ENCODE measurements at places on chromosomes 16 and 17.

DNA sequence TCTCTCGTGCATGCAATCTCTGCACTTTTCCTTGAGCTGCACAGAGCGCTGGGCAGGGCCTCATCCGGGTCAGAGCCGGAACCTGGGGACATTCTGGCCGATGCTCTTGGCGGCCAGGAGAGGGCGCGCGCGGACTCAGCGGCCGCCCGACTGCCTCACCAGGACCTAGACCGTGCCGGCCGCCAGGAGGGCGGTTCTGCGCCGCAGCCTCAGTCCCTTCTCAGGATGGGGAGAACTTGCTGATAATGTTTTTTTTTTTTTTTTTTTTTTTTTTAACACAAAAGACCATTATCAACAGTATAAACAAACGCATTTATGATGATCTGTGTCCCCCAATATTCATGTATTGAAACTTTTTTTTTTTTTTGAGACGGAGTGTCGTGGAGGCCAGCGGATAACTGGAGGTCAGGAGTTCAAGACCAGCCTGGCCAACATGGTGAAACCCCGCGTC, 8.1 kb upstream of the FLYWCH2 start:
- DNase-seq: peak; percentile 71

DNA sequence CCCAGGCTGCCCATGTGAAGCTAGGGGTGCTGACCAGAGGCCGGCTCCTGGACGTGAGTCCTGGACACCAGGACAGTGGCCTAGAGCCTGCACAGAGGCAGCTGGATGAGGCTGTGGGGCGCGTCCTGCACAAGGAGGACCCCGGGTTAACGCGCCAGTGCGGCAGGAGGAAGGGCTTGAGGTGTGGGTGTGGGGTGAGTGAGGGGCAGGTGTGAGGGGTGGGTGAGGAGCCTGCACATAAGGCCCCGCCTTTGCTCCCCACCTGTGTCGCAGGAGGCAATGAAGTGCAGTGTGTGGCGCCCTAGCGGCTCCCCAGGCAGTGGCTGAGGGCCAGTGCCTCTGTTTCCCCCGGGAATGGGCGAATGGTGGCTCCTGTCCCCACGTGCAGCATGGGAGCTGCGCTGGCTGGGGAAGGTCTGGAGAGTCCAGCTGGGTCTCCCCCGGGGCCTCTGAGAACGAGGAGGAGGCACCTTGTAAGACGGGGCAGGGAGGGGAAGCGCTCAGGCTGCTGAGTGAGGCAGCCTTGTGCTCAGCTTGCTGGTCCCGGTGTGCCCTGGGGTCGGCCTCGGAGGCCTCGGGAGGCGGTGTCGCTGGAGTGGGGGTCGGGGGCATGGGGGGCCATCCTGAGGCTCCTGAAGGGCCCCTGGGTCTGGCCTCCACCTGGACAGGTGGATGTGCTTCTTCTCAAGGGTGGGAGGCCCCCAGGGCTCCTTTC, 3.2 kb downstream of the CD7 start:
- no peak for DNase-seq

GRCh38 chr17:73550556-73550955, 93.7 kb downstream of the SDK2 start:
- DNase-seq: peak; percentile 18

DNA sequence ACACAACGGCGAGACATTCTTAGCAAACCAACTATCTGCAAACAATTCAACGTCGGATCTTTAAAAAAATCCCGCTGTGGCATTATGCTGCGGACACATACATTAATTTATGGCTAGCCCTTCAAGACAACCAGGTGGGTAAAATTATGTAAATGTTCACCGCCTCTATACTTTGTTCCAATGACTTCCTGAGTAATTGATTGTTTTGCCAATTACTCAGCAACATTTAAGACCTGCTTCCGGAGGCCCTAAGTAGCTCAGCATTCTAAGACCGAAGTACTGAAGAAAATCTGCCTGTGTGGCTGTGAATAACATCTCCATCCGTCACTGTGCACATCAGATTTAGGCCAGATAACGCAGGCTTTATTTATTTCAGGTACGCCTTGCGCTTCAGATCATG, 23.3 kb downstream of the QPRT start:
- no peak for DNase-seq

- DNase-seq: peak; percentile 52
Observed at GRCh38 chr16:66898207-66898606, 17.9 kb downstream of the PDP2 start.

DNA sequence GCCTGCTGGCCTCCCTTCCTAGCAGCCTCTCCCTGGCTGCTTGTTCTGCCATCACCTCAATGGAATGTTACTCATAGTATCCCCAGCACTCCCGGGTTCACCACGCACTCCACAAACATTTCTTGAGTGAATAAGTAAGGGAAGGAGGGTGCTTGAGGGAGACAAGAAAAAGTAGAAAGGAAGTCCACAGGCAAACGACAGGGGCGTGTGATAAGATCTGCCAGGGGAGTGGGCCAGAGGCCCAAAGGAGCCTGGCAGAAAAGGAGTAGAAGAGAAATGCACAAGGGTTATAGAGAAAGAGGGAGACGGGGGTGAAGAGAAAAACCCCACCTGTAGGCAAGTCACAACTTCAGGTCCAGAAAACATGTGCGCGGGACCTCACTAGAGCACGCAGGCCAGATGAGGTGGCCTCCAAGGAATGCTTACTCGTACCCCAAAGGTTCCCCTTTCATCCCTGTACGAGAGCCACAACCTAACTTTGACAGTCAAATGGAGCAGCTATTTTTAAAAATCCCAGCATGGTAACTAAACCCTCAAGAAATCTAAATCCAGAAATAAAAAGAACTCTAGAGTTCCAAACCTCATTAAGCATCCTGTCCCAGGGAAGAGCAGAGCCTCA, 6.6 kb downstream of the ZDHHC7 start:
- DNase-seq: peak; percentile 96

DNA sequence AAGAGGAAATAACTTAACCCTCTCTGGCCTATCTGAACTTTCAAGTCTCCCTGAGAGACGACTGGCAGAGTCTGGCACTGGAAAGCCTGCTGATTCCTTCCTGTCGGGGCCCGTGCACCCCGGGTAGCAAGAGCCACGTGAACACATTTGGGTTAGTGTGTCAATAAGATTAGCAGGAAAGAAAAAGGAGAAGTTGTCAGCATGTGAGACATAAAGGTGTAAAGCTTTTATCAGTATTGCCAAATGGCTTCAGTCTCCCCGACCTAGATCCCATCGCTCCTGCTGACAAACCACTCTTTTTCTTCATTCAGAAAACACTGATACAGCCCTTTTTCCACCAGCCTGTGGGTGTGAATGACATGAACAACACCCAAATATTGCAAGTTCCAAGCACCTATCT, 74.4 kb downstream of the CCT6B start:
- DNase-seq: no peak

DNA sequence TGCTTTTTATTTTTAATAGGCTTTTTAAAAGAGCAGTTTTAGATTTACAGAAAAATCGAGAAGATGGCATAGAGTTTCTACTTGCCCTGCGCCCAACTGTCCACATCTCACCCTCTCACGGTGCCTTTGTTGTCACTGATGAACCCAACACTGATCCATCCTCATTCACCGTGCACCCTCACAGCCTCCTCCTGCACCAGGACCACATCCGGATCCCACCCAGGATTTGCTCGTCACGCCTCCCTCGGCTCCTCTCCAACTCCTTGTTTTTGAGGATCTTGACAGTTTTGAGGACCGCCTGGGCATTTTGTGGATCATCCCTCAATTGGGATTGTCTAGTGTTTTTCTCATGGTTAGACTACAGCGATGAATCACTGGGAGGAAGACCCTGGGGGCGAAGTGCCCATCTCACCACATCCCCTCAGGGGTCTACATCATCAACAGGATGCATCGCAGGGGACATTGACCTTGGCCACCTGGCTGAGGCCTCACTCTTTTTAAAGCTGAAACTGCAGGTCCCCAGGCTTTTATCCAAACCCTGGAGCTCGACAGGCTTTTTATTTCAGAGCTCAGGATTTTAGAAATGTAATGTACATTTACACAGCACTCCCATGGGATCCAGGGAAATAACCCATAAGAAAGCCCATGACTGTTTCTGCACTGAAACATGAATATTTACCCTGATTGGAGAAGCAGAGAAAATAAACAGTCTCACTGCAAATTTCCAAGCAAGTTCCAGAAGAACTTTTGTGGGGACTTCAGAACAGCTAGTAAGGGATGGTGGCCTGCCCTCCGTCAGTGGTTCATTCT, 71.8 kb upstream of the ZNF469 start:
- DNase-seq: peak; percentile 40

GRCh38 chr17:80026359-80027042, 9.2 kb downstream of the TBC1D16 start:
- DNase-seq: no peak

DNA sequence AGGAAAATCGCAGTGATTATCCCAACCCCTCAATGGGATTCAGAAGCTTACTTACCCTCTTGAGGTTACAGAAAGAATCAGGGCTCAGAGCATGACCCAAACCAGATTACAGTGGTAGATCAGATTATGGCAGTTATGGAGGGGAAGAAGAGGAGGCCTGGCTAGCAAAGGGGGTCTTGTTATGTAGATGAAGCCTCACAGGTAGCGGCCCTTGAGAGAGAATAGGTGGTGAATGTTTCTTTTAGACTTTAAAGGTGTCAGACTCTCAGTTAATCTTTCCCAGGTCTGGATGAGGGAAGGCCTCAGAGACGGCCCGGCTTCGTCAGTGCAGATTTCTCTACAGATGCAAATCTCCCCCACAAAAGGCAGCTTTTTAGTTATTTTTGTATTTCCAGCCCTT, 15.6 kb downstream of the RNF112 start:
- DNase-seq: no peak

- no peak for DNase-seq
Observed at GRCh38 chr17:65711671-65712276, 150.3 kb upstream of the AXIN2 start.

DNA sequence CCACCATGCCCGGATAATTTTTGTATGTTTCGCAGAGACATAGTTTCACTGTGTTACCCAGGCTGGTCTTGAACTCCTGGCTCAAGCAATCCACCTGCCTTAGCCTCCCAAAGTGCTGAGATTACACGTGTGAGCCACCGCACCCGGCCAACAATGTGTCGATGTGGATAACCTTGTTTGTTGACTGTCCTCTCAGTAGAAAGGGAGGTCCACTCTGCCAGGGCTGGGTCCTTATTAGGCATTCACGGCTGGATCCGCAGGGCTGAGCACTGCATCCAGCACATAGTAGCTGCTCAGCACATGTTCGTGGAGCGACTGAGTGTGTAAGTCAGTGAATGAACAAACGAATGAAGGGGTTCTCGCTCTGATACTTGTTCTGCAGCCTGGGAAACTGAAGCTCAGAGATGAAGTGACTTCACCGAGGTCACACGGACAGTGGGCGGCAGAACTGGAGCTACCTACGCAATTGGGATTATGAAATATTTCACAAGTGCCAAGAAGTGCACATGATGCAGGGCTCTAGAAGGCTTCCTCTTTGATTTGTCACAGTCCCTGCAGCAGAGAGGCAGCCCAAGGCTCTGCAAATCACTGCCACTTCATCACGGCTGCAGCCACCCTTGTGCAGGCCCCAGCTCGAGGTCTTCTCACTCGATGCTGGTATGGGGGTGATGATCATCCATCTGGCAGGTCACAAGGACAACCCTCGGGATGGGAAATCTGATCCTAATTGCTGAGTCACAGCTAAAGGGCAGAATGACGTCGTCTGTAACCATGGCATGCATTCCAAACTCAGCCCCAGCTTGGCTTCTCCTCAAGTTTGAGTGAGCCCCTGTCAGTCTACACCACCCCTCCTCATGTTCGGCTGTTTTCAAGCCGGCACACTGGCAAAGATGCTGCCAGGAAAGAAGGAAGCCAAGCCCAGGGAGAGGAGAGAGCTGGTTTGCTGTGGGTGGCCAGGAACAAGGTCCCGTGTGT, 28.0 kb upstream of the SNN start:
- peak; percentile 93 for DNase-seq

DNA sequence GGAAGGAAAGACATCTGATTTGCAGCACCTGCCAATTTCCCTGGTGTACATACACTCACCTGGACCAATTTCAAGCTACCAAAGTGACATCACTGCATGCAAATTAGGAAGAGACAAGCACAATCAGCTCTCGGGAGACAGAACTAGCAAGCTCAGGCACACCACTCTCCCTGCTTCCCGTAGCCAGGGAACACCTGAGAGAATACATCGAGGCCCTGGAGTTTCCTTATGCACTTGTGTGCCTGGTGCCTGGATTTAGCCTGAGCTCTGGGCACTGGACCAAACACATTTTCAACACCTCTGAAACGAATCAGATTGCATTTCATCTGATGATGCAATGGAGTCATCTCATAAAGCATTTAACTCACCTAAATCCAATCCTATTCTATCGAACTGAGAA, 110.5 kb downstream of the HS3ST2 start:
- DNase-seq: no peak

- DNase-seq: no peak
Observed at GRCh38 chr16:25110387-25110947, 1.1 kb upstream of the LCMT1 start.

DNA sequence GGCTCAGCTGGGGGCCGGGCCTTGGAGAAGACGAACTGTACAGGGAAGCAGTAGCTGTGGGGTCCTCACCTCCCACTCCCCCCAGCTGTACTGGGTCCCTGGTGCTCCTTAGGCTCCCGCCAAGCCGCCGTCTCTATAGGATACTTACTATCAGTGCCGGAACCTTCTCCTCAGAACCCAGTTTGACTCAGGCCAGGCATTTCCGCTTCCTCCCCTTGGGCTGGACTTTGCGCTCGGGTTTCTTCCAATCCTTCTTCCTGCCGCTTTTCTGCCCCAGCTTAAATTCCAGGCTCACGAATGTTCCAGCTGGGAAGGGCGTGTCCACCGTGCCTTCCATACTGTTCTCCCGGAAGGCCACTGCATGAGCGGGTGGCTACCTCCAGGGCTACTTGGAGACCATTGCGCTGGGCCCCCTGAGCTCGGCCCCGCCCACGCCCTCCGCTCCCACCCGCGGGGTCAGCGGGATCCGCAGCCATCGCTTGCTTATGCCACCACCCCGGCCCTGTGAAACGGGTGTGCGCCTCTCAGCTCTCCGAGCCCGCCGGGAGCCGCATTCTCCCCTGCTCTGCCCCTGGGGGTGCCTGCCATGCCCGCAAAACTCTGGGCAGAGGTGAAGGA, 1795.9 kb downstream of the TP53TG3F start:
- DNase-seq: no peak

DNA sequence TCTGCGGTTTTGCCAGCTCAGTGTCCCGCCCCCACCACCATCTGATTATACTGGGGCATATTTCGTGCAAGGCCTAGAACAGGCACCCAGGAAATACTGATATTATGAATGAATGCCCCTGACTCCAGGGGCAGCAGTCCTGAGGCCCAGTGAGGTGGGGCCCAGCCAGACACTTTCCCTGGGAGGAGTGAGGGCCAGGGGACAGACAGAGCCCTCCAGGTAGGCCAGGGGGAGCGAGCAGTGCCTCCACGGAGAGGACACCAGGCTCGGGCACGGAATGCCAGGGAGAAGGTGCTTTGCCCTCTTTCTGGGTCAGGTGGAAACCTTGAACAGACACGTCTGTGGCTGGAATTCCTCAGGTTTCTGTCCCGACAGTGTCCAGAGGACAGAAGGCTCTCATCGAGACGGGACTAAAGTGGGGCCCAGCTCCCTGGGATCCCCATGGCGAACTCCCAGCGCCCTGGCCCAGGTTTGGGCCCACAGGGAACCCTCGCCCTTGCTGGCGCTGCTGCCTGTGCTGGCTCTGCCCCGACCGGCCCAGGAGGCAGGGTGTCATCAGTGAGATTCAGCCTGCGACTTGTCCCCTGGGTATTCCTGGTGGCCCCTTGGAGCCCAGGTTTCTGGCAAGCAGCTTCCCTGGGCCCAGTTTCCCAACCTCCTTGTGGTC, 4.3 kb downstream of the KATNB1 start:
- DNase-seq: no peak

Measured in fibroblast of upper back skin (primary cell).